ENCODE measurements at places on chromosomes 4 and X. TPM values are rescaled to one million over a fixed set of nuclear protein-coding genes. Genes with fewer than 3 reads are reported as not detected.

GRCh38 chr4:105350859-105351490, 122.9 kb downstream of the PPA2 start:
- no peak for DNase-seq
- H3K27me3 ChIP-seq = no peaks in the 10 kb centered on the region
- H3K4me1 ChIP-seq = peaks cover 5% of the 10 kb centered on the region

- H3K4me3 ChIP-seq = no peak overlapping the region
- no peak overlapping the region for H3K27ac ChIP-seq
- H3K27me3 ChIP-seq = no peaks in the 10 kb centered on the region
- H3K4me1 ChIP-seq = no peaks in the 10 kb centered on the region
- DNase-seq = no peak
- no peaks in the 10 kb centered on the region for H3K36me3 ChIP-seq
Observed at GRCh38 chrX:129092242-129092641, 431.0 kb downstream of the SMARCA1 start.

GRCh38 chr4:109126856-109127255, 175.6 kb downstream of the COL25A1 start:
- H3K36me3 ChIP-seq = no peaks in the 10 kb centered on the region
- H3K4me3 ChIP-seq = no peak overlapping the region
- H3K27ac ChIP-seq = no peak overlapping the region
- peaks cover 9% of the 10 kb centered on the region for H3K27me3 ChIP-seq
- H3K4me1 ChIP-seq = no peaks in the 10 kb centered on the region
- DNase-seq = no peak

DNA sequence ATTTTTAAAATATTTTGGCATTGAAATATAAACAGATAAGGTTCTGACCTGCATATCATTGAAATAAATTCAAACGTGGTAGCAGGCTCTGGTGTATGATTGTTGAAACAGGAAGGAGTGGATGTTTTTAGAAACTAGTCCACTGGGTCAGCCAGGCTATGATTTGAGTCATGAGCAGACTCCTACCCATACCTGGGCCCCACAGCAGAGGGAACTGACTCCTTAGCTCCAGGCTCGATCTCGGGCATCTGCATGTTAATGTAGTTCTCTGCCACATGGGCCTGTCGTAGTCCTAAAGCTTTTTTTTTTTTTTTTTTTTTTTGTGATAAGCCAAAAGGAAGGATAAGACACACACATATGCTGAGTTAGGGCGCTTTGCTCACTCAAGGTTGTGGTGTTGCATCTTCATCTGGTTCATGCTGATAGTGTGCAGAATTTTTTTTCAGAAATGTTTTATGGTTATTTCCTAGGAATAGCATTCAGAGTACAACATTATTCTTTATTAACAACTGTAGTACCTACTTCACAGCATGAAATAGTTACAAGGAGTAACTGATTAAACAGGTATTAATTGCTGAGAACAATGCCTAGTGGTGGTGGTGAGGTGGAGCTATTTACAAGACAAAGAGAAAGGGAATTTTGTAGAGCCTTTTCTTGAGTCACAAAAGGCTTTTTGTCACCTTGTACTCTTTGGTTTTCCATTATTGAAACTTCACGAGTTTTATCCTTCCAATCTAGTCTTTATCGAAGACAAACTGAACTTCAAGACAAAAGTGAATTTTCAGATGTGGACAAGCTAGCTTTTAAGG, 27.3 kb downstream of the OFD1 start:
- no peaks in the 10 kb centered on the region for H3K4me1 ChIP-seq
- no peak overlapping the region for H3K4me3 ChIP-seq

GRCh38 chrX:8683687-8684086, 48.2 kb downstream of the ANOS1 start:
- no peaks in the 10 kb centered on the region for H3K4me1 ChIP-seq
- no peak overlapping the region for H3K4me3 ChIP-seq
- H3K27me3 ChIP-seq = no peaks in the 10 kb centered on the region
- DNase-seq = no peak

GRCh38 chr4:2289311-2289954, 27.5 kb upstream of the MXD4 start:
- peaks cover 50% of the 10 kb centered on the region for H3K4me1 ChIP-seq
- no peak for DNase-seq
- H3K36me3 ChIP-seq = peaks cover 3% of the 10 kb centered on the region
- peaks cover 6% of the 10 kb centered on the region for H3K27me3 ChIP-seq
- no peak overlapping the region for H3K27ac ChIP-seq

- no peaks in the 10 kb centered on the region for H3K4me1 ChIP-seq
- H3K36me3 ChIP-seq = no peaks in the 10 kb centered on the region
- no peak for DNase-seq
- H3K4me3 ChIP-seq = no peak overlapping the region
Observed at GRCh38 chr4:150135134-150135772, 57.0 kb downstream of the DCLK2 start.

GRCh38 chr4:48766131-48766792, 13.8 kb downstream of the FRYL start:
- DNase-seq = no peak
- H3K36me3 ChIP-seq = peaks cover 40% of the 10 kb centered on the region
- H3K27me3 ChIP-seq = no peaks in the 10 kb centered on the region
- no peak overlapping the region for H3K4me3 ChIP-seq

HTATSF1 gene
- total RNA-seq = 93.6 TPM

TEX11 gene
- total RNA-seq = not detected

Measured in activated CD8-positive, alpha-beta T cell treated with anti-CD3 and anti-CD28 coated beads, Interleukin-2, amount 10 ng/mL, durations not matched to agents 7 days and 5 days (primary cell).